ENCODE measurements at places on chromosomes 16 and 17.

- DNase-seq: no peak
Measured at GRCh38 chr17:12227547-12227946, 206.9 kb downstream of the MAP2K4 start.

GRCh38 chr16:54135361-54136275 lies 151.0 kb downstream of the IRX3 start:
- no peak for DNase-seq

DNA sequence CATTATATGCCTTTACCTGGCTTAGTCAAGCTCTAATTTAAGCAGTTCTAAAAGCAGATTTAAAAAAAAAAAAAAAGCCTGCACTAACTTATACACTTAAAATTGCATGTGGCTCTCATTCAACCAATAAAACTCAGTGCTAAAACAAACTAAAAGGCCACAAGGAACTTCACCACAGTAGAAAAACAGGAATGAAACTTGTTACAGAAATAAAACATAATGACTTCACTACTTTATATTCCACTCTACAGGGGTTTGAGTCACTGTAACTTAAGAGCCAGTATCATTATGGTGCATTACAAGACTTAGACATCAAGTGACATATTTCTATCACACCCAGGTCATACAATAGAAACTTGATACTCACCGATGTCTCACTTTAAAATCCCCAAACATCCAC lies 11.1 kb downstream of the CA10 start:
- no peak for DNase-seq

- DNase-seq: no peak
Measured at GRCh38 chr17:51802544-51802943, 356.0 kb downstream of the CA10 start.

- DNase-seq: no peak
Measured at GRCh38 chr17:63542942-63543821, 7.1 kb upstream of the DCAF7 start.

GRCh38 chr16:3214904-3215600 lies 19.9 kb downstream of the ZNF200 start:
- DNase-seq: no peak

DNA sequence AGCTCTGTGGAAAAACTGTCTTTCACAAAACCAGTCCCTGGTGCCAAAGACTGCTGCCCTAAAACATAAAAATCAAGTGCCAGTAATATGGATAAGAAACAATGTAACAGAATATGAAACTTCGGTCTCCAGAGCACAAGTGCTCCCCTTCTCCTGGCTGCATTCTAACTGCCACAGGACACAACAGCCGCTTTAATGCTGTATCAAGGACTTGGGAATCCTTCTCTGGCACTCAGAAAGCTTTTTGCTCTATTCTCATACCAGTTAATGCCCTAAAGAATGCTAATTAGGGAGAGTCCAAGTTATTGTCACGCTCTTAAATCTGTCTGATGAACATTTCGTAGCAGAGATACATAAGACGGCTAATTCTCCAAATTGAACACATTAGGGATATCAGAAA lies 90.9 kb downstream of the PARN start:
- no peak for DNase-seq

Data from activated CD8-positive, alpha-beta memory T cell treated with anti-CD3 and anti-CD28 coated beads for 24 hours (primary cell).